Amniotic epithelial cell (primary cell): ENCODE measurements at places on chromosomes 4 and X.

DNA sequence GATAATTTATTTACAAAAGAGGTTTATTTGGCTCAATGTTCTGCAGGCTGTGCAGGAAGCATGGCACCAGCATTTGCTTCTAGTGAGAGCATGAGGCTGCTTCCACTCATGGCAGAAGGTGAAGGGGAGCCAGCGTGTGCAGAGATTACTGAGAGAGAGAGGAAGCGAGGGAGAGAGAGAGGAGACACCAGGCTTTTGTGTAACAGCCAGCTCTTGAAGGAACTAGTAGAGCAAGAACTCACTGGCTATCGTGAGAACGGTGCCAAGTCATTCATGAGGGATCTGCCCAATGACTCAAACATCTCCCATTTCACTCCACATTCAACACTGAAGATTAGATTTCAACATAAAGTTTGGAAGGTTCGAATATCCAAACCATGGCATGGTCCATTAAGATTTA lies 12.7 kb downstream of the GUCY1A1 start:
- peak; percentile 52 for DNase-seq

DNA sequence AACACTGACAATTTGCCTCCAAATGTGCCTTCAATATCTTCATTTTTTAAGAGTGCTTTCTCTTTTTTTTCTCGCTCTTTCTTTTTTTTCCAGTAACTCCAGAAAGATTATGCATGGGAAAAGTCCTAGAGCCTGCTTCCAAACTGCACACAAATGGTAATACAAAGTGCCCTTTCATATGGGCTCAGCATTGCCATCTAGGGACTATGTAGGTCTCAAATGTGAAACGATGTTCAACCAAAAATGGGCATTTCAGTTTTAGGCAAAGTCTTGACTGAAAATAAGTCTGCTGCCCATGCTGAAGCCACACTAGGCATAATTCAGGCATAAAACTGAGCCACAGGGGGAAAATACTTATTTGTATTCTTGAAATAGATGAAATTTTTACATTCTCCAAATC lies 65.6 kb downstream of the SYNPO2 start:
- peak; percentile 30 for DNase-seq

GRCh38 chr4:161704653-161705052 lies 459.1 kb downstream of the FSTL5 start:
- no peak for DNase-seq

GRCh38 chrX:51891821-51892551 lies 1.4 kb upstream of the MAGED1 start:
- peak; percentile 38 for DNase-seq

- no peak for DNase-seq
Measured at GRCh38 chr4:176054942-176055341, 10.7 kb upstream of the WDR17 start.

DNA sequence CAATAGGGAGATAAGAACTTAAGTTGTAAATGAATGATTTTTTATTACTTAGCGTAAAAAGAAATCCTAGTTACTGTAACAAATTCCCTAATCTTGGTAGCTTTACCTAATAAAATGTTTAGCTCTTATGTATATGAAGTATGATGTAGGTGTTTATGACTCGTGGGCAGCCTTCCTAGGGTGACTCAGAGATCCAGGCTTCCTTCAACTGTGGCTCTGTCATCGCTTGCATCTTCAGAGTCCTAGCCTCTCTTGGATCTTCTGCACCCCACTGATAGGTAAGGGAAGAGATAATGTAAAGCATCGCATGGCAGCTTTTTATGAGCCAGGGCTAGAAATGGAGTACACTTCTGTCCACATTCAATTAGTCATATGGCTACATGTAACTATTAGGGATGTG lies 165.6 kb upstream of the GLRA2 start:
- no peak for DNase-seq

DNA sequence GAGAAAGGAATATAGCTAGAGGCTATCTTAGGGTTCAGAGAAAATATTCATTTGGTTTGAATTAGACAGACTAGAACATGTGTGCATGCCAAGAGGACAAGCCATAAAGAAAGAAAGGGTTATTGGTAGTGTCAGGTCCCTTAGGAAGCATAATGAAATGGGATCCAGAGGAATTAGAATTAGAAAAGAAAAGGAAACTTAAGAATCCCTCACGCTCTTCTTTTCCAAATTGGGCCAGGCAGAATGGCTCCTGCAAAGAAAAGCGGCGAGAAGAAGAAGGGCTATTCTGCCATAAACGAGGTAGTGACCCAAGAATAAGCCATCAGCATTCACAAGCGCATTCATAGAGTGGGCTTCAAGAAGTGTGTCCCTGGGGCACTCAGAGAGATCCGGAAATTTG lies 4.9 kb upstream of the ABCG2 start:
- no peak for DNase-seq

DNA sequence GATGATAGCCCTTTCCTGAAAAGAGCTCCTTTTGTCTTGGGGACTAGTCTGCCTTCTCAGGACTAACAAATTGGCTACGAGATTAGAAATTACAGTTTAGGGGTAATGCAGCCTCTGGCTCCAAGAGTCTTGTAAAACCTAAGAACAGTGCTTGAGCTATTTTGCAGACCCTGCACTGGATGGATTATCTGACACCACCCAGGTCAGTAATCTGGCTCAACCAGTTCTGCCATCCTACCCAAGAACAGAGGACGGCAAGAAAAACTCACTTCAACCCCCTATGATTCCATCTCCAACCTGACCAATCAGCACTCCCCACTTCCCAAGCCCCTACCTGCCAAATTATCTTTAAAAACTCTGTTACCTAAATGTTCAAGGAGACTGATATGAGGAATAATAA lies 225.1 kb downstream of the FAM47A start:
- no peak for DNase-seq

DNA sequence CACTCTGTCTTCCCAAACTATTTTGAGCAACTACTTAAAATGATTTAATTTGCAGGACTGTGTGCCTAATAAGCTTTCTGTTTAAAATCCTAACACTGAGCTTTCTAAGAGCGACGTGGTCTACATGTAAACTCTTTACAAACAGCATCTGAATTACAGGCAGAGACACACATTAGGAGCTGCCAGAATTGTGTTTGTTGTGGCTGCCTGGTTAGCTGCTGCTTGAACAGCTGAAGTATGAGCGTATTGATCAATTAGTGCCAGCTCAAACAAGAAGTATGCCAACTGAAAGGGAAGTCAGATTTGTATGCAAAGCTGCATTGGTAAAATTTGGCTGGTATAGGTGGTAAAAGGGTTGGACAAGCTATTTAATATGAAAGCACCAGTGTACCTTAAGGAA lies 384.4 kb downstream of the PCDH7 start:
- DNase-seq = no peak

DNA sequence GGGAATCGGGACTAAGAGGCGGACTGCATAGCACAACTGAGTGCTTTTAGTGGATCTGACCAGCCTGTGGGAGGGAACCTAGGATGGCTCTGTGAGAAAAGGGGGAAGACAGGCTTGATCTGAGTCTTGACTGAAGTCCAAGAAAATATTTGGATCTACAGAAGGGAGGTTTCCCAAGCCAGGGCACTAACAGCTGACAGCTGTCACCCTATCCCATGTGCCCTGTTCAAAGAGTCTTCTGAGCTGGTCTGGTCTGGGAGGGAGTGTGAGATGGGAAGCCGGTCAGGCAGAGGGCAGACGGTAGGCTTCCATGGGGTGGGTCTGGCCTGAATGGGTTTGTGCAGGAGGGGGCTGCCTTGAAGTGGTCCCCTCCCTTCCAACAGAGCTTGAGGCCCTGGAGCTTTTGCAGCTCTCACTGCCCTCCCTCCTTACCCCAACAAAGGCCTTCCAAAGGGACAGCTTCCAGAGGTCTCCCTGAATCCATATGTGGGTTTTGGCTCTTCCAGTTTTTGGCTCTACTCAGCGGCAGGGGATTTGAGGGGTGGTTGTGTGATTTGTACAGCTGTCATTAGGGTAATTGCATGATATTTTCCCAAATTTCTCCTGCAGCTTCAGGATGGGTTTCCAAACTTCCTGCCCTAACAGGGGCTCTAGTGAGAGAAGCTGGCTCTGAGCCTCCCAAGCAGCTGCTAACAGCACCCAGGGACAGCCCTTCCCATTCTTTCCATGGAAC lies 643.7 kb downstream of the BCOR start:
- DNase-seq = no peak

DNA sequence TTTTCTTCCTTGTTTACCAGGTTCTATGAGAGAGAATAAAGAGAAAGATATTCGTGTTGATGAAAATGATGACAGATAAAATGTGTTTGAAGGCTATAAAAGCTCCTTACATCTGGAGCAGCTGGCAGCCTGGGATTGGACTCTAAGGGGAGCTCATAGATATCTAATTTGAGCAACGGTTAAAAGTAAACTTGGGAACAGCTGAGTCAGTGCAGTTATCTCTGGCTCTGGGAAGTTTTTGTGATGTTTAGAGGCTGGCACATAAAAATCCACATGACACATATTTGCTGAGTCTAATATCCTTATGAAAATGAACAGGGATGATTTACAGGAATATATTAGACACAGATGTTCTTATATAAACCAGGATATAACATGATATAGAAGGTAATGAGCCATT lies 331.8 kb upstream of the TENM3 start:
- peak; percentile 40 for DNase-seq

DNA sequence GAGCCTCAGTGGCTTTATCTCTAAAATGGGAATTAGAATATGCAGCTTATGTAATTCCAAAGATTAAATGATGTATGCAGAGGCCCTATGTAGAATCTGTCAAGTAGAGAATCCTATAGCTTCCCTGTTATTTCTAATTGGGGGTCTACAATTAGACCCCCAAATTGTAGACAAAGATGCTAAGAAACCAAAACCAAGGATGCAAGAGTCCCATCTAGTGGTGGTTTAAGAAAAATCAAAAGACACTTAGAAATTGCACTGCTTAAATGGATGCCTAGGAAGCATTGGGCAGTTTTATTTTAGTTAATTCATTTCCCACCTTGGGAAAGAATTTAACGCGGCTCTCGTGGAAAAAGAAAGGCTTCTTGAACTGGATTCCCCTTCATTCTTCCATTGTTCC lies 115.2 kb downstream of the GABRA2 start:
- DNase-seq = no peak

GRCh38 chr4:10861036-10861435 lies 176.5 kb upstream of the CLNK start:
- DNase-seq = no peak

DNA sequence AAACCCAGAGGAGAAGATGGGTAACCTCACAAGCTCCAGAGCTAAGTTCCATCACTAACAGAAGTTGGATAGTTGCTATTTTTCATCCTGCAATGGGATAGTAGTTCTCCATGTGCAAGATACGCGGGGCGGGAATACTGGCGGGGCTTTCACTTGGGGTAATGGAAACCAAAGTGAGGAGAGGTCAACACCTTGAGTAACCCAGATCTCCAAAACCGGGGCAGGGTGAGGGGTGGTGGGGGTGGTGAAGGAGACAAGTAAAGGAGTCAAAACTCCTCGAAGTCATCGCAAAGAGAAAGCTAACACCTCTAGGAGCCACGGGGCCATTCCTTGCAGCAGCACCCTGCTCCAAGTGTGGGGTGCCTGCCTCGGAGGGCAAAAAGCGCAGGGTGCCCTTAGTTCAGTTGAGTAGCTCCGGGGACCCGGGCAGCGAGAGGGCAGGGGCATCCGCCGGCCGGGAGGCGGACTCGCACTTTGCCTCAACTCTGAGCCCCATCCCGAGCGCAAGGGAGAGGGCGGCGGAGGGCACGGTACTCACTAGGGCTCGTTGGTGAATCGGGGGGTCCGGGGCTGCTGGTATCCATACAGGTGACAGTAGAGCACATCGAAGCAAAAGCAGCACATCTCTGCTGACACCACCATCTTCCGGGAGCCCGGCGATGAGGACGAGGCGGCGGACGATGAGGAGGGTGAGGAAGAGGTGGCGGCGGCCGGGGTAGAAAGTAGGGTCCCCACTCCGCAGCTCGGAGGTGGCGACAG lies 645 bp downstream of the AMMECR1 start:
- DNase-seq = no peak

- no peak for DNase-seq
Measured at GRCh38 chr4:71526637-71527406, 188.0 kb downstream of the SLC4A4 start.

- peak; percentile 94 for DNase-seq
Measured at GRCh38 chr4:184267673-184268583, 50.3 kb upstream of the ENPP6 start.

- DNase-seq = peak; percentile 18
Measured at GRCh38 chr4:66741081-66741480, 804.2 kb downstream of the CENPC start.

GRCh38 chr4:158395889-158396288 lies 125.8 kb upstream of the RXFP1 start:
- no peak for DNase-seq

GRCh38 chrX:71619193-71619592 lies 882 bp upstream of the CXCR3 start:
- DNase-seq = no peak

- peak; percentile 92 for DNase-seq
Measured at GRCh38 chr4:55475394-55476243, 71.1 kb downstream of the CLOCK start.

DNA sequence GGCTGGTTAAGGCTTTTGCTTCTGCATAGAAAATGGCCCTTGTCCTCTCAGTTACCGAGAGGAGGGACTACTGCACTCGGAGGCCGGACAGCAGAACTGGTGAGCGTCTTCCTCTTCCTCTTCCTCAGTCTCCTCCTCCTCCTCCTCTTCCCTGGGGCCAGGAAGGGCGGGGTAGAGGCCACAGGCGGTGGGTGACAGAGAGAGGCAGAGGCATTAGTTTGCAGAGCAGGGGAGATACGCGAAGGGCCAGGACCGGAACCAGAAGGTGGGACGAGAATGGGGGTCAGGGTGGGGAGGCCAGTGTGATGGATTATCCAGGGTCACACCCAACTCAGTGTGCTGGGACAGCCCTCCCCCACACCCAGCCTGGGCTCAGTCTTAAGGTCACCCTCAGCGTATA lies 14.5 kb downstream of the IQSEC2 start:
- no peak for DNase-seq

DNA sequence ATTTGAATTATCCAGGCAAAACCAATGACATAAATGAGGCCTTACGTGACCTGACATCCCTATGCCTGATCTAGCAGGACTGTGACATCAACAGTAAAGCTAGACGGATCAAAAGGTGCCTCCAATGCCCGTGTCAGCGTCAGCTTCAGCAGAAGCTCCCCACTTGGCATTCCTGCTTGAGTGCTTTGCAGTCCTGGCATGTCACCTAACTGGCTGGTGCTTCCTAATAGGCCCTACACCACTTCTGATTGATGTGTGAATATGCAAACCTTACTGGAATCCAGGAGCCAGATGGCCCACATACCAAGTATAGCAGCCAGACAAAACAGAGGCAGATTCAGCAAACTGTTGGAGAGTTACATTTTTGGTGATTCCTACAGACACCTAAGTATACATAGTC lies 224.2 kb downstream of the DMD start:
- DNase-seq = no peak
